Right cardiac atrium (tissue), 5 donors: ENCODE measurements at places on chromosomes 6 and 20. TPM values are rescaled to one million over a fixed set of nuclear protein-coding genes. Genes with fewer than 3 reads are reported as not detected.

- DNase-seq: no peak
Observed at GRCh38 chr6:24547243-24547642, 52.5 kb downstream of the ALDH5A1 start.

The SYNDIG1 gene
- 26.3 TPM for total RNA-seq

The WFDC5 gene
- not detected for total RNA-seq

DNA sequence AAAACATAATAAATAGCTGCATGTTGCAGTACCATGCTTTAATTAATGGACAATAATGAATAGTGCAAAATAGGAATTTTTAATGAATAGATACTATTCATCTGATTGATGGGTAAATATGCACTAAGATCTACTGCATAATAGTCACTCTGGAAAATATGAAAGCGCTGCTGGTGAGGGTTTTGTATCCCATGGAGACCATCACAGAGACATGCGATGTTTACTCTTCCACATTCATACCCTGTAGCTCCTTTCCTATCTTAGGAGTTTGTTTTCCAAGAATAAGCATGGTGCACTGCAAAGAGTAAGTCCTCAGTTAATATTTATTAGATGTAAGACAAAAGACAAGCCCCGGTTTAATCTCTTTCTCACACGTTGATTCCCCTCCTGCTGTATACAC, 81.4 kb downstream of the NRSN1 start:
- DNase-seq: no peak

The HDAC2 gene
- total RNA-seq: 51.6 TPM

DNA sequence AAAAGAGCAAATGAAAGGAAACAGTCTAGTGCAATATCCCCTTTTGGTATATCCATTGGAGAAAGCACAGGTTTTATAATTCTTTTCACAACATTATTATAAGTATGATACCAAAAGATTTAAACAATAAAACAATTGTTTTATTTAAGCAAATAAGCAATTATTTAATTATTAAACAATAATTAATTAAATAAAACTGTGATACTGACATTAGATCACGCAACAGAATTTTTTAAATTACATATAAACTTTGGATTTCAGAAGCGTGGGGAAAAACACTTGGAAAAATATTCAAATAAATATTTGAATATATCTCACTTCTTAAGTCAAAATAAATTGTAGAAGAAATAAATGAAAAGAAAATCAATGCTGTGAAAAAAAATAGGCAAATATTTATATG, 76.2 kb upstream of the STXBP5 start:
- DNase-seq: no peak

GRCh38 chr6:151075527-151075926, 164.2 kb upstream of the AKAP12 start:
- no peak for DNase-seq

GRCh38 chr20:36298061-36298460, 8.1 kb upstream of the DLGAP4 start:
- DNase-seq: no peak

DNA sequence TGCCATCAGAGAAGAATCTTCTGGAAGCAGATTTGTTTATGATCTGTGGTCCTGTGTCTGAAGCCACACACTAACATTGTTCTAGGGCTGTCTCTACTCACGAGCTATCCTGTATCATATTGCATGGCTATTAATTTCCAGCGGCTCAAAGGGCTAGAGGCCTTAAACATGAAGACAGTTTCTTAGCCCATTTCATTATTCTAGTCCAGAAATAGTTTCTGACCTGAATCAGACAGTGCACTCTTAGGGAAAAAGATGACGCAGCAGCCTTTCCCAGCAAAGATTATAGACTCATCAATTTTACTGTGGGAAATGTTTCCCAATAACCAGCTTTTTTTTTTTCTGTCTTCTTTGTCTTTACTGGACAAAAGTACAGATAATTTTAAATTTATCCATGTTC, 105.3 kb upstream of the SUPT3H start:
- DNase-seq: no peak

GRCh38 chr6:40550202-40551101, 36.7 kb downstream of the LRFN2 start:
- no peak for DNase-seq

GRCh38 chr6:167405778-167406532, 81.1 kb downstream of the TTLL2 start:
- no peak for DNase-seq

- no peak for DNase-seq
Observed at GRCh38 chr6:39610221-39610620, 115.0 kb downstream of the KIF6 start.

DNA sequence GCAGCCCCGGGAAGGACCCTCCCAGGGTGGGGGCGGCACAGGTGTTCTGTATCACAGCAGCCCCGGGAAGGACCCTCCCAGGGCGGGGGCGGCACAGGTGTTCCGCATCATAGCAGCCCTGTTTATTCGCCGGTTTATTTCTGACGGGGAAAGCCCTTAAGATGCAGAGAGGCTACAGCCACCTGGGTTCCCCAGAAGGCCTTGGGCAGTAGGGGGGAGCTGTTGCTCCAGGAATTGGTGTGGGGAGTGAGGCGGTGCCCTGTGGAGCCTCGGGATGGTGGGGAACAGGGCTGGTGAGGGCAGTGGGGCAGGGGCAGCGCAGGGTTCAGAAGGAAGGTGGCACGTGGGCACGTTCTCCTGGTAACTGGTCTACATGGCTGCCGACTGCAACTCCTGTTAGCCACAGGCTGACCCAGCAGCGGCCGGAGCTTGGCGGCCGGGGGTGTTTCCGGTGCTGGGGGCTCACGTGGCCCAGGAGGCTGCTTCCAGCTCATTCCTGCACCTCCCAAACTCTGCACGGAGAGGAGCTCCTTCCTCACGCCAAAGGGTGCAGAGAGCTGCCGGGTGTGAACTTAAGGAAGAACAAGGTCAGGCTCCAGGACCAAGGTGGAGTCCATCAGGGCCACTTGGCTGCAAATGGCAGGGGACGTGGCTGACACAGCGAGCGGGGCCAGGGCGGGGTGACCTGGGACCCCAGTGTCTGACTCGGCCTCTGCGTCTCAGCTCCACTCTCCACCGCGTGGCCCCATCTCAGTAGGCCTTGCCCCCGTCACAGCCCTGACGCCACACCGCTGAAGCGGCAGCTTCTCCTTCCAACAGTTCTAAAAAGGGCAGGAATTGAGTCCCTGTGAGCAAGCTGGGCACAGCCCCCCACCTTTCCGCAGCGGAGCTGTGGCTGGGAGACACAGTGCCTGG, 13.2 kb downstream of the SLCO4A1 start:
- no peak for DNase-seq

DNA sequence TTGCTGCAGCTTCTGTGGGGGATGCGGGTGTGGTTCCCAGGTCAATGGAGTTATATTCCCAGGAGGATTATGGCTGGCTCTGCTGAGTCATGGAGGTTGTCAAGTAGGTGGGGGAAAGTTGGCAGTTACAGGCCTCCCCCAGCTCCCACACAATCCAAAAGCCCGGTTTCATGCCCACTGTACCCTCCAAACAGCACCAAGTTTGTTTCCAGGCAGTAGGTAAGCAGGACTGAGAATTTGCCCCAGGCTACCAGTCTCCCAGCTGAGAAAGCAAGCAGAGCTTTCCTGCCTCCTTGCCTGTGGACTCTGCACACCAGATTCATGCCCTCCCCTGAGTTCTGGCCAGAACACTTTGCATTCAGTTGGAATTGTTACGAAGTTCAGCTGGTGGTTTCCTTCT, 578.2 kb downstream of the MEI4 start:
- no peak for DNase-seq

GRCh38 chr6:137806914-137807682, 60.0 kb upstream of the TNFAIP3 start:
- no peak for DNase-seq

The PCK1 gene
- total RNA-seq: 0.25 TPM

DNA sequence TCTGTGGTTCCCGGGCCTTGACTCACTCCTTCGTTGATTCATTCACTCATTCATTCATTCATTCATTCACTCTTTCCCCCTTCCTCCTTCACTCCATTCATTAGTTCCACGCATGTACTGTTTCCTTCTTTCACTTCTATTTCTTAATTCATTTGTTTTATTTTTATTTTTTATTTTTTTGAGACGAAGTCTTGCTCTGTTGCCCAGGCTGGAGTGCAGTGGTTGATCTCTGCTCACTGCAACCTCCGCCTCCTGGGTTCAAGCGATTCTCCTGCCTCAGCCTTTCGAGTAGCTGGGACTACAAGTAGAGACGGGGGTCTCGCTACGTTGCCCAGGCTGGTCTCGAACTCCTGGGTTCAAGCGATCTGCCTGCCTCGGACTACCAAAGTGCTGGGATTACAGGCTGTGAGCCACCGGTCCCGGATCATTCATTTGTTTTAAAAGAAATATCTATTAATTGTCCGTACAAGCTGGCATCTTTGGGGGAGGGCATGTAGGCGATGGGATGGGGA, 427 bp upstream of the NFKBIE start:
- no peak for DNase-seq

DNA sequence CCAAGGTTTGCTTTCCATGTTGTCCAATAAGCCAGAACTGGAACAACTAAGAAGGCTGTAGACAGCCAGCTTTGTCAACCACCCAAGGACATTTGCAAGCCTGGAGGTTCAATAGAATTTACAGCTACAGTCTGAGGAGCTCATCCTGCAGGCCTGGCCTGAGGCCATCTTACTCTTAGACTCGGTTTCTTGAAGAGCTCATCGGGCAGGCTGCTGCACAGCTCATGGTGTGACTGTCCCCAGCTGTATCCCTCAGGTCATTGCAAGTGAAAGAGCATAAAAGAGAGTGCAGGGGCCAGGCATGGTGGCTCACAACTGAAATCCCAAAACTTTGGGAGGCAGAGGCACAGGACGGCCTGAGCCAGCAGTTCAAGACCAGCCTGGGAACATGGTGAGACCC, 96.9 kb upstream of the FOXQ1 start:
- no peak for DNase-seq

The FAM209A gene
- not detected for total RNA-seq

DNA sequence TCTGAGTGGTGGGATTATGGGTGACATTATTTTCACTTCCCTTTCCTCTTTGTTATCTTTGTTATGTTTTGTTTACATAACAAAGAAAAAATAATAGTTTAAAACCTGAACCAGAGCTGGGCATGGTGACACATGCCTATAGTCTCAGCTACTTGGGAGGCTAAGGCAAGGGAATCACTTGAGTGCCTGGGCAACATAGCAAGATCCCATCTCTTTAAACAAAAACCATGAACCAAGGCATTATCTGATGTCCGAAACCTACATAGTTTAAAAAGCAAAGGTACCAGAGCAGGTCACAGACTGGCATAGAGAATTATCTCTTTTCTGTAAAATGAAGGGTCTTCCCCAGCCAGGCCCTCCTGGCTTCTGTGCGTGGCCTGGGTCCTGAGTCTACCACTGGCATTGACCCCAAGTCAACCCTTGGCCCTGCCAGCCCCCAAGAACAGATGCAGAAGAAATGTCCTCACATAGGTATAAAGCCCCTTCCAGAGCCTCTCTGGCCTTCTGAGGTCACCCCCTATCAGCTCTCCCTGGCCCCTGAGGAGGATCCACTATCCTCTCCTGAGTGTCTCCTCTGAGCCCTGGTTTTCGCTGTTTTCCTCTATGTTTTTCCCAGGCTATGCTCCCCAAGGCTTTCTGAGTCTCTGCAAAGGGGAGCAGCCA, 81.3 kb downstream of the TRERF1 start:
- DNase-seq: no peak

- DNase-seq: no peak
Observed at GRCh38 chr20:25690427-25690826, 6.2 kb downstream of the ZNF337 start.

DNA sequence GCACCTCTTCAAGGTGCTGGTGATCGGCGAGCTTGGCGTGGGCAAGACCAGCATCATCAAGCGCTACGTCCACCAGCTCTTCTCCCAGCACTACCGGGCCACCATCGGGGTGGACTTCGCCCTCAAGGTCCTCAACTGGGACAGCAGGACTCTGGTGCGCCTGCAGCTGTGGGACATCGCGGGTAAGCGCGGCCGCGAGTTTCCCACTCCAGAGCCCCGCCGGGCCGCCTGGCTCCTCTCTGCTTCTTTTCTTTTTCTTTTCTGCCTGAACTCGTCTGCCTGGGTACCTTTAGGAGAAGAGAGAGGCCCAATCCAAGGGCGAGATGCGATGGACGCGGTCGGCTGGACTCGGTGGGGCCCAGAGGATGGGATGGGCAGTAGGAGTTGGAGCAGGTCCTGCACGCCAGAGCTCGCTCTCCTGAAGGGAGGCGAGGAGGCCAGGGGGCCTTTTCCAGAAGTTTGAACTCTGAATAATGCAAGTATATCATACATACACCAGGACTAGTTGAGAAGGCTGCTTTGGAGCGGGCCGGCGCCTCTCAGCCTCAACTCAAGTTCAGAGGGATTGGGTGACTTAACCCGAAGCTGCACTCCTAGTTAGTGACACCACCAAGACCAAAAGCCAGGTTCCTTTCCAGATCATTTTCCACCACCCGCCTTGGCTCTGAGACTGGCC, 445 bp downstream of the RAB32 start:
- DNase-seq: peak; percentile 82

DNA sequence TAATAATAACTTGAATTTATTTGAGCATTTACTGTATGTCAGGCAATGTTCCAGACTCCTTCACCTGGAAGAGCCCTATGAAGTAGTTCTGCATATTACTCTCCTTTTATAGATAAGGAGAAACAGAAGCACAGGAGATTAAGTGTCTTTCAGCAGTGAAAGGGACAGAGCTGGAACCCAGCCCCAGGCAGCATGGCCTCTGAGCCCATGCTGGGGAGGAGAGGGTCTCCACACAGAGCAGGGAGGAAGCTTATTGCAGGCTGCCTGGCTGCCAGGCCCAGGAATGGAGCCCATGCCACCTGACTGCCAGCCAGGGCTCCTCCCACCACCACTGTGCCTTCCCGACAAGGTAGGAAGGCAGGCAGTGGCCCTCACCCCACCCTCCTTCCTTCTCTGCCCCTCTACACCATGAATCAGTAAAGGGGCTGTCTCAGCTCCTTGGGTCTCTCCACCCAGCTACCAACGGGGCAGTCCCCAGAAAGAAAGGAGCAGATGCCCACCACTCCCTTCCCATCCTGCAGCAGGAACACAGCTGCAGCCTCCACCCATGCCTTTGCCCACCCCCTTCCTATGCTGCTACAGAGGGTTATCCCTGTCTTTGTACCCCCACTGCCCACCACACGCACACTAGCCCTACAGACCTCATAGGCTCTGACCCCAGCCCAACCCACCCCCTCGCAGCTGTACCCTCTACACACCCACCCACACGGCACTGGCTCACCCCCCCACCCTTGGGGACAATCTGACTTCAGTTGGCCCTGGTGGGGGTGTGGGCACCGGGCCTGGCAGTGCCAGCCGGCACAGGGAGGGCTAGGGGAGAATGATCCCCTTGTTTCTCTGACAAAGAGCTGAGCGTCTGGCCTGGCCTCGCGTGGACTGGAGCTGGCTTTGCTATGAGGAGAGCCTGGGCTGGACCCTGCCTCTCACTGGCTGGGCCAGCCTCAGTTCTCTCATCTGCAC, 41.8 kb downstream of the TFEB start:
- no peak for DNase-seq
